Dorsolateral prefrontal cortex (tissue), 122 donors: ENCODE measurements at places on chromosomes 12 and 14.

DNA sequence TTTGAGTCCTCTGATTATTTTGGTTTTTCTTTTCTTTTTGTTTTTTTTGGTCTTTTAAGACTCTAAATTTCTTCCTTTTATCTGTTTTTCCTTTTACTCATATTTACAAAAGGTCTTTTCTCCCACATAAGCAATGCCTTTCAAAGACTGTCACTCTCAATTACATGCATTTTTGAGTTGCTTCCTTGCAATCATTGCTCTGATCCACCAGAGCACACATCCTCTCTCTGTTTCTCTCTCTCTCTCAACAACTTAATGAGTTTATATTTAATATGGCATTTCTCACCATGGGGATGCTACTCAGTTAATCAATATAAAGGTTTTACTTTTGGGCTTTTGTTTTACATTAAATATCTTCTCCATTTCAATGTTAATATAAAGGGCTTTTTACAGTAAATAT is 62.7 kb upstream of the OR10AD1 start:
- DNase-seq: no peak

DNA sequence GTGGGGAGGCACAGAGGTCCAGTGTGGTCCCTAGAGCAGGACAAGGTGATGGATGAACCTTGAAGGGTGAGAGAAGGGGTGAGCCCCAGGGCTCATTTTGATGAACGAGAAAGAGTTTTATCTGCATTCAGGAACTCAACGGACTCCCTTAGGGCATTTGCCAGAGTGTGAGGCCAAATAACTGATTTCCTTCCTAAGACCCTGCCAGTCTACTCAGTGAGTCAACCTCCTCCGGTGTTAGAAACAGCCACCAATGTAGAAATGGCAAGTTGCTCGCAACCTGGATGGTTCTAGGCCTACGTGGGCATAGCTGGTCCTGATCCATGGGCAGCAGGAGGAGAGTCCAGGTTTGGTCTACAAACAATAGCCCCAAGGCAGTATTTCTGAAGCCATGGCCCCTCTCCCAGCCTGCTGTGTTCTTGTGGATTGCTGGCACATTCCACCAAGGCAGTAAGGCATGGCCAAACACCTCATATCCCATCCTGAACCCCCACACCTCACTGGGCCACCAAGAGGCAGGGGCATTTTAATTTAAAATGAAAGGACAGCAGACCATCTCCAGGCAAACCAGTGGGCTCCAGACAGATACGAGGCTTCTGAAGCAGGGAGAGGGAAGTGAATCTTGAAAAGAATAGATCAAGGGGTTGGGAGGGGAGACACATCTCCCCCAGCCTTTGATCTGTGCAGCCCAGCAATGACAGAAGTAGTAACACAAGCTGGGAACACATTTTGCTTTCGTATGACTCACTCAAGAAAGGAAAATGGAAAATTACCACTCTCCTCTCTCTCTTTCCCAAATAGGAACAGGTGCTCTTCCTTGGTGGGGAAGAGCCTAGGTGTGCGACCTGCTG is 25.4 kb upstream of the TESC start:
- no peak for DNase-seq

- DNase-seq: no peak
Observed at GRCh38 chr14:99508896-99509629, 27.9 kb downstream of the CCNK start.

DNA sequence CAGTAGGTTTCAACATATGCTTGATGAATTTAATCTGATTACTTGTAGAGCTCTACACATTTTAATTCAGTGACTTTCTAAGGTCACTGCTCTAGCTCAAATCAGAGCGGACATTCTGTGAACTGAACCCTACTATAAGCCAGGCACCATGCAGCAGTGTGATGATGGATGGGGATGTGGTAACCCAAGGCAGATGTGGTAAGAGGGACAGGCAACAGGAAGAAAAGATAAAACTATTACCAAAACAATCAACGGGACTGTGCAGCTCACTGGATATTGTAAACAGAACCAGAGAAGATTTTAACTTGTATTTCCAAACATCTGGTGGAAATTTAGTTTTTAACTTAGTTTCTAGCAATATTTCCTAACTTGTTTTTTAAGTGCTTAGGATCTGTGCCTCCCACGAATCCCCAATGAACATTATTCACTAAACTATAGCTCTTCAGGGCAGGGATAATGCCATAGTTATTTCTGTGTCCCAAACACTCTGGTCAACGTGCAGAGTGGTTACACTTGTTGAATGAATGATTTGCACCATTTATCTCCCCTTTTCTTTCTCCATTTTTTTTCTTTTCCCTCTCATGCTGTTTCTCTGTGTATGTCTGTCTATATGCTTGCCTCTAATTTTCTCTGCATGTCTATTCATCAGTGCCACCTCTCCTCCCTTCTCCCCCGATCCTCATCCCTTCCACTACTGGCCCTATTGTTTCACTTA is 3.0 kb downstream of the ERO1A start:
- no peak for DNase-seq

DNA sequence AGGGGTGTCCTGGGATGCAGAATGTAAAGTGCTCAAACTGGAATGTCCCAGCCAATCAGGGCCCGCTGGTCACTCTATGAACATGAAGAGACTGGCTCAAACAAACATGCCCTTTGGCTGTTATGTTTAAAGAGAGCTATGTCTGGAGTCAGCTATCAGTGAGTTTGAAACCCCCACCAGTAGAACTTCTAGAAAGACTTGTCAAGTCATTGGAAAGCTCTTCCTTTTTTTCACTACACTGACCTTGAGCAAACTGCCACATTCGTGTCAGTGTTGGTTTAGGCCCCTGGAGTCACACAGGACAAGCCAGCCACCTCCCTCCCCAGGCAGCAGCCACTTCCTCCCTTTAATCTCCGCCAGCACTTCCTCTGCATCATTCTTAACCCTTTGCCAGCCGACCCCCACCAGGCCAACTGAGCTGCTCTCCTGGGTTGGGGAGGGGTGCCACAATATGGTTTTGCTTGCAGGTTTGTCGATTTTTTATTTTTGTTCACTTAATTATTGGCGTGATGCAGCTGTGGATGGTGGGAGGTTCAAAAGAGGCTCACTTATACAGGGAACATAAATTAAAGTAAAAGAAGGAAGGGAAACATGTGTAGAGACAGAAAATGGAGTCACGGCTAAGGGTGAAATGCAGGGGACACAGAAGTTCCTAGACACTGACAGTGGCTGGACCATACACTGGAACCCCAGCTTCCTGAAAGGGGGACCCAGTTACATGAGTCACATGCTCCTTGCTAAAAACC is 25.3 kb downstream of the CMKLR1 start:
- no peak for DNase-seq

- DNase-seq: peak; percentile 10
Observed at GRCh38 chr12:7806863-7807487, 17.8 kb downstream of the NANOG start.

GRCh38 chr14:90427848-90428426 is 31.1 kb downstream of the CALM1 start:
- DNase-seq: no peak
